ENCODE measurements at places on chromosomes 2 and 18.
A peak's percentile ranks its signal among the peaks of the same experiment; 100 is the strongest.

DNA sequence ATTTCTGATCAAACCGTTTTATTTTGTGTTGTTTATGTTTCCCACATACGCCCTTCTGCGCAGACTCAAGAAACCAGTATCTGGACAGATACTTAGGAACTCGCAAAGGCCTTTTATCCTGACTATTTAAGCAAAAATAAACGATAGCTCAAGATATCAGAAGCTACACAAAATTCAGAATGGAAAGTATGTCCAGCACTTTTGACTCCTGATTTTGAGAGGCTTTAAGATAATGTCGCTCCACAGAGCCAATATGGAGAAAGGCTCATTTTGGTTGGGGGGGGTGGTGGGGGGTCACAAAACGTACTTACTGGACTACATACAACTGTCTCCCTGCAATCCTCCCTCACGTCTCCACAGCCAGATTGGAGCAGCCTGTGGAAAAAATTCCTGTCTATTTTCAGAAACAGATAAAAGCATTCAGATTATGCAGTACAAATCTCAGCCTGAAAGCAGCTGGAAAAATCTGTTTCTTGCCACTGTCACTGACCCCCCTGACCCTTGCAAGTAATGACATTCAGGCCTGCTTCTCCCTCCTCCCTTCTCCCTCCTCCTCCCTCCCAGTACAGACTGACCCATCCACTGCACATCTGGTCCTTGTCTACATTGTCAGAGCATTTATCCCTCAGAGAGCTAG, 34.9 kb upstream of the LCLAT1 start:
- no peak for DNase-seq

DNA sequence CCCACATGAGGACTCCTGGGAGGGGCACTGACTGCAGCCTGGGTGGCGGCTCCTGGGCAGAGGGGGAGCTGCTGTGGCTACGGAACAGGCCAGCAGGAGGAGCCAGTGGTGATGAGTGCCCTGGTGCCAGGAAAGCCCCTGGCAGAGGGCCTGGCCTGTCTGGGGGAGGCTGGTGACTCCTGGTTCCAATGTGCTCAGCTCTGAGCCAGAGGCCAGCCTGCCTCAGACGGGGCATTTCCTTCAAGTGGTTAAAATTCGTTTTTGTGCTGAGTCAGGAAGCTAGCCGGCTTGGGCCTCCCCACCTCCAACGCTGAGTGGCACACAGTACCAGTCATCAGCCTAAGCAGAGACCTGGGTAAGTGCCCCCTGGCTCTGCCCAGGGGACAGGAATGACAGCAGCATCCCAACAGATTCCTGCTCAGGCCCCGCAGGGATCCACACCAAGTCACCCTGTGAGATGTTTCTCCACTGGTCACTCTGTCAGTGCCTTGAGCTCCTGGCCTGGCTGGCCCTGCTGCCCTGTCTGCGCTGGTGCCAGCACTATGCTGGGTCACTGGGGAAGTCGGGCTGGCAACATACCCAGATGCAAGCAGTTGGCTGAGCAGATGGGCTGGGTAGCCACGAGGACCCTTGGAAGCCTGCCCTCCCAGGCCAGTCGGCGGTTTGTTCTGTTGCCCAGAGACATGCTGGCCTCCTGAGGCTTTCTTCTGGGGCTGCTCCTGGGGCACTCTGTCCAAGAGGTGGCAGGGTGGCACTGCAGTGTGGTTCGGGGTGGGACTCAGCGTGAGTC, 7.1 kb upstream of the KLF11 start:
- no peak for DNase-seq

DNA sequence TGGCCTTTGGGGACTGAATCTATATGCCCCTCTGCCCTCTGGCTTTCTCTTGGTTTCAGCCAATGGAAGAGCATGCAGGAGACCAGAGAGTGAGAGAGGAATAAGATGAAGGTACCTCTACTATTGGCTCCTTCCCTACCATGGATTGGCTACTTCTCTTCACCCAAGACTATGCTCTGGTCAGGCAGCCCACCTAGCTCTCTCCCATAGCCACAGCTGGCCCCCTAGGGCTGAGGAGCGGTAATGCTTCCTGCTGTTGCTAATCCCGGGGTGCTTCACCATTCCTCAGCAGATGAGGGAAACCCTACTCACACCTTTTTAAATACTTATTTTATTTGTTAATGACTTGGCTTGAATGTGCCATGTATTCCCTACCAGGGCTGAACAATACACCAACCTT, 142.4 kb downstream of the MREG start:
- peak; percentile 43 for DNase-seq

DNA sequence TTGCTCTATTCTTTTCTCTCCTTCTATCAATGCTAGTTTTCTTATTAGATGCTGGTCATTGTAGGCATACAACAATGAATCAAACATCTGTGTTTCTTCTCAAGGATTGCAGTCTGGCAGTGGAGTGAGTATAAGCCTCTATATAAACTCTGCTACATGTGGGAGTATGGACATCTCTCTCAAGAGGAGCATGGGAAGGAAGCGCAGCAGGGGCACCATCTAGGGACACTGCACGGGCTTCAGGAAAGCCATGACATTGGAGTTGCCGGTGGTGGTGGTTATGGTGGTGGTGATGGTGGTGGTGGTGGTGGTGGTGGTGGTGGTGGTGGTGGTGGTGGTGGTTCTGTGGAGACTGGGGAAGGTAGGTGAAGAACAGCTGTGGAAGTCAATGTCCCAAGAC, 462.6 kb downstream of the RNF144A start:
- no peak for DNase-seq

DNA sequence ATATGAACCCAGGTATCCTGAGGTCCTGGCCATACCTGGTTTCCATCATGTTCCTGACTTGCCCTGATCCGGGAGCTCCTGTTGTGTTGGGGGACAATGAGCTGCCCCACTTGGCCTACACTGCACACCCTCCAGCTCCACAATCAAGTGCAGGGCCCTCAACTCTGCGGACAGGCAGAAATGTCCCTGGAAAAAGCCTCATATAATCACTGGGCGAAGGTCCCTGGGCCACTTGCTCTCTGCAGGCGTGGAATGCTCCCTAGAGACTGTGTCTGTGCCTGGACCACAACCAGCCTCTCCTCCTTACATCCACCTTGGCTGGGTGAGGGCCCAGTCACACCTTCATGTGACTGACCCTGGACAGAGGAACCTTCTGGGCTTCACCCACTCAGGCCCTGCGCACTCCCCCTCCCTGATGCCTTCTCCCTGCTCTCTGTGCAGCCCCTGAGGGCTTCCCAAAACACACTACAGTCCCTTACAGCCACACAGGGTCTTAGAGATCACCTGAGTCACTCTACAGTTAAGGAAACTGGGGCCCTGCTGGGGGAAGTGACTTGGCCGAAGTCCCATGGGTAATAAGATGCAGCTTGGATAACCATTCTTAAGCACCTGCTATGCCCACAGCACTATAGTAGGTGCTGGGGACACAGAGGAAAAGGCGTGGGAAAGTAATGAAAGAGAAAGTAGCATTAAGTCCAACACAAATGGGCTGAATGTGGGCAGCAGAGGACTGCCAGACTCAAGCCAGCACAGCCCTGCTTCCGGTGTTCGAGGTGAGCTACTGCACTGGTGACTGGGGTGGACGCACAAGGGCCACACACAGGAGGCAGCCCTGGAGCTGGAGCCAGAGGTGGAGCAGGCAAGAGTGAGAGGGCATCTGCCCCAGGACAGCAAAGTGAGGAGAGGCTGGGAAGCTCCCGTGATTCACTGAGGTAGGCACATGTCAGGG, 9.8 kb downstream of the BOLA3 start:
- no peak for DNase-seq

DNA sequence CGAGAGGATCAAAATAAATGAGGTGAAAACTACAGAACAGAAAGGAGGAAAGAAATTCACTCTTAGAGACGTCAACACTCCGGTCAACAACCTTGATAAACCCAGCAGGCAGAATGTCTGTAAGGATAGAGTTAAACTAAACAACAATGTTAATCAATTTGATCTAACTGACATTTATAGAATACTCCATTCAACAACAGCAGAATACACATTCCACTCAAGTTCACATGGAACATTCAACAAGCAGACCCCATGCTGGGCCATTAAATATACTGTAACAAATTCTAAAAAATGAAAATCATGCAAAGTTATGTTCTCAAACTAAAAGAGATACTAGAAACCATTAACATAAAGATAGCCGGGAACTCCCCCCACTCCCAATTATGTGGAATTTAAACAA, 41.8 kb downstream of the FAM210A start:
- DNase-seq = no peak

GRCh38 chr18:75185460-75185859, 23.5 kb downstream of the PTGR3 start:
- no peak for DNase-seq

DNA sequence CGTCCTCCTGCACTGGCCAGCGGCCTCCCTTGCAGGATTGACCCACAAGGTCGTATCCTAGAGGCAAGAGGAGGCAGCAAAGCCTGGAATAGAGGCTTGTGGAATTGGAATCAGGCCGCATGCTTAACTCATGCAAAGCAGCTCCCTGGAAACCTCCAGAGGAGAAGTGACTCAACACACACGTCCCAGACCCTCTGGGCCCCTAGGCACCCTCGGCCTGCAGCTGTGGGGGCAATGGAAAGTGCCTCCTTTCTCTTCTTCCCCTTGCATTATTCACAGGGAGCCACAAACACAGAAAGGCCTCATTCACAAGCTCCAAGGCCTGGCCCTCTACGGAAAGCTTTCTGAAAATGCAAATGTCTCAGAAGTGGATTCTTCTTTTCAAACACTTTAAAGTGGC, 19.6 kb downstream of the SPATA3 start:
- no peak for DNase-seq

DNA sequence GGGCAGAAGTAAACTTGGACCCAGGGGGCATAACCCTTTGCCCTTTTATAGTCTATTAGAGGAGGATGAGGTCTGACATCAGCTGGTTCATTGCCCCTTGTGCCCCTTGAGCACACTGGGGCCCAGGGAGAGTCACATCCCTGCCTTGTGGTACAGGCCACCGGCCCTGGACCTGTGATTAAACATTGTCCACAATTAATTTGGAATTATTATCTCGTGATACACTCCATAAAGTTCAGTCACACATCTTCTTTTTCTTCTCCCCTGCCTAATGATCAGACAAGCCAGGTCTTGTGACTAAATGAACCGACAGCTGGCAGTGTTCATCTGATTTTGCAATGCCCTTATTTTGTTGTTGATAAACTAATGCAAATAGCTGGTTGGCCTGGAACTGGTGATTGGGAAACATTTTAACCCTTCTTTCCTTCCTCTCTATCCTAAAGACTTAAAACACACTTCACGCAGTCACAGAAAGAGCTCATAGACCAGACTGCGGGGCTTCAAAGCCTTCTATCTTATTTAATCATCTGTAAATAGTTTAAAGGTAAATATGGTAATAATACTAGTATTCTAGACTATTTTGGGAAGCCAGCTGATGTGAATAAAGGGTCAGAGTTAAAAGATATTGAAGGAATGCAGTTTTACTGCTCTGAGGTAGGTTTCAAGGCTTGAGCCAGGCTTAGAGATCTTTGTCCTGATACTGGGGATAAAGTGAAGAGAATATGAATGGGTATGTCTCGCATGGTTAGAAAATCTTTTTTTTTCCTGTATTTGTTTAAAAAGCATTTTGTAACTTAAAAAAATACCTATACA, 13.4 kb downstream of the IL1R1 start:
- DNase-seq = no peak

DNA sequence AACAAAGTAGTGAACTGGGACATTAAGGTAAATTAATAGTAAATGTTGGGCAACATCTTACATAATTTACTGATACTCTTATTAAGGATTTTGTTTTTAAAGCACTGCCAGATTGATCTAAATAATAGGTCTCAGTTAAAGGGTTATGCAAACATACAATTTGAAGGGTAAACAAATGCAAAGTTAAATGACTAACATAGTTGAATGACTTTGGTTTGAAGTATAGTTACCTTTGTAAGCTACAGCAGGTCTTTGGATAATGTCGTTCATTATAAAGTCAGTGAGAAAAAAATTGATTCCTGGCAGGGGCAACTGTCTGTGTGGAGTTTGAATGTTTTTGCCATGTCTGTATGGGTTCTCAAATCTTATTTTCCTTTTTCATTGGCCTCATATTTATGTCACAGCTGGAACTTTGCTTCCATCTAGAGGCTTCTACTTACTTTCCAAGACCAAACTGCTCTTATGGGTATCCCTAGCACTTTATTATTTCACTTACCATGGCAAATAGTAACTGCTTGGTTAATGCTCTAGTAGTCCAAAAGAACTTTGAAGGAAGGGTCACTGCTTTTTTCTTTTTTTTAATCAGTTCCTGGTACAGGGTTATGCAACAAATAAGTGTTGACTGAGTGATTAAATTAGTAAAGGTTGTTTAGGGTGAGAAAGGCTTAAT, 107.8 kb downstream of the NBEAL1 start:
- DNase-seq = no peak
